ENCODE measurements at places on chromosomes 3 and 15.

DNA sequence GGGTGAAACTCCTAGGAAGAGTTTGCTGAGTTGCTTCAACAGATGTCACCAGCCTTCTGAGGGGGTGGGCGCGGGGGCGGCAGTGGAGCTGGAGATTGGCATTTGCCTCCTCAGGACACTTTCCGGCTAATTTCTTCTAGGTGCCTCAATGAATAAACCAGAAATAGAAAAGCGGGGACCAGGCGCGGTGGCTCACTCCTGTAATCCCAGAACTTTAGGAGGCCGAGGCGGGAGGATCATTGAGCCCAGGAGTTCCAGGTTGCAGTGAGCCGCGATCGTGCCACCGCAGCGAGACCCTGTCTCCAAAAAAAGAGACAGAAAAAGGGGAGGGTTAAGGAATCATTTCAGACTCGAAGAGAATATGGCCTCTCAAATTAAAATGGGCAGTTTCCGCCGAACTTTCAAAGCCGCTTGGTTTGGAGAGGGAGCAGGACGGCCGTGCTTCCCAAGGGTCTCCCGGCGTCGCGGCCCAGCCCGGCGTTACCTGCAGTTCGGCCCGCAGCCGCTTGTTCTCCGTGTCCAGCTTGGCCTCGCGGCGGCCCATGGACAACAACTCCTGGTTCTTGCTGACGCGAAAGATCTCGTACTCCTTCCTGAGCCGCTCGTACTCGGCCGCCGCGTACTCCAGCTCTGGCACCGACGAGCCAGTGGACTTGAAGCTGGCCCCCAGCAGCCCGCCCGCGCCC, 587 bp downstream of the NPHP3 start:
- DNase-seq, result no peak

DNA sequence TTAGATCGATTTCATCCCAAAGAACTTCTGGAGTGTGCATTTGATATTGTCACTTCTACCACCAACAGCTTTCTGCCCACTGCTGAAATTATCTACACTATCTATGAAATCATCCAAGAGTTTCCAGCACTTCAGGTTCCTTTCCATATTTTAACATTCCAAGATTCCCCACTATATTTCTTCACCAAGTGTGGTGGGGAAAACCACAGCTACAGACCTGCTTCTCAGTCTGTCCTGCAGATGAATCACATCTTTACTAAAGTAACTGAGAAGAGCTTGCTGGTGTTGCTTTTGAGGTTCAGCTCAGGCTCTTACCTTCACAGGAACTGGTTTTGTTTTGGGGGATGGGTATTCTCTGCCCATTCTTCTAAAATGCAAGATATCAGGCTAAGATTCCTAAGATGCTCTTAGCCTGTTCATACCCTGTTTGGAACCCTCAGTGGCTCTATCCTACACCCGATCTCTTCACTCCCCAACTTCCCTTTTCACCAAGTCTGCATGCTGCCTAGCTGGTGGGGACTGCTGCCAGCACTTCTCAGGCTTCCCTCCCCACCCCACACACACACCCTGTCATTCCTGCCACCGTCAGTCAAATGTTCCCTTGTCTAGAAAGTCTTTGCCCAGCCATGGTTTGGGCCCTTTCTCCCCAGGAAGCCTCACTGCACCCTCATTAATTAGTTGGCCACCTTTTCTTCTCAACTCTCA, 30.8 kb downstream of the SRP14 start:
- no peak for DNase-seq

DNA sequence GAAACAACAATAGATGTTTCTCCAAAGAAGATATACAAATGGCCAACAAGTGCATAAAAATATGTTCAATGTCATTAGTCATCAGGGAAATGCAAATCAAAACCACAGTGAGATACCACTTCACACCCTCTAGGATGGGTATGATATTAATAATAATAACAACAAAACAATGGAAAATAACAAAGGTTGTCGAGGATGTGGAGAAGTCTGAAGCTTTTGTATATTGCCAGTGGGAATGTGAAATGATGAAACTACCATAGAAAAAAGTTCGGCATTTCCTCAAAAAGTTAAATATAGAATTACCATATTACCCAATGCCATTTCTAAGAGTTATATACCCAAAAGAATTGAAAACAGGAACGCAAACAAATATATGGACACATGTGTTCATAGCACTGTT, 10.8 kb downstream of the BHLHE40 start:
- no peak for DNase-seq

DNA sequence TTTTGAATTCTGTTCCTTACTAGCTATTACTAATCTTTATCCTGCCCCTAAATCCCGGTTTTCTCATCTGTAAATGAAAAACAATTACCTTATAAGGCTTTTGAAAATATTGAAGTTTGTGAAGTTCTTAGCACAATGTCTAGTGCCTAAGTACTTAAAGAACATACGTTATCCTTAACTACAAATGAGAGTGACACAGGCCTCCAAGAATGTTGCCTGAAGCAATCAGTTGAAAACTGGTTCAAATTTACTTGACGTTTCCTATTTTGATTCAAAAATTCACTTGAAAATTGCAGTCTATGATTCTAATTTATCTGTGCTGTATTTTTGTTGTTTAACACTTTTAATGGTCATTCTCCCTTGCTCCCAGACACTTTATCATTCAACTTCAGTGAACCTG, 3.2 kb downstream of the SENP7 start:
- DNase-seq, result no peak

GRCh38 chr3:71438071-71438685, 145.3 kb downstream of the FOXP1 start:
- DNase-seq, result no peak

DNA sequence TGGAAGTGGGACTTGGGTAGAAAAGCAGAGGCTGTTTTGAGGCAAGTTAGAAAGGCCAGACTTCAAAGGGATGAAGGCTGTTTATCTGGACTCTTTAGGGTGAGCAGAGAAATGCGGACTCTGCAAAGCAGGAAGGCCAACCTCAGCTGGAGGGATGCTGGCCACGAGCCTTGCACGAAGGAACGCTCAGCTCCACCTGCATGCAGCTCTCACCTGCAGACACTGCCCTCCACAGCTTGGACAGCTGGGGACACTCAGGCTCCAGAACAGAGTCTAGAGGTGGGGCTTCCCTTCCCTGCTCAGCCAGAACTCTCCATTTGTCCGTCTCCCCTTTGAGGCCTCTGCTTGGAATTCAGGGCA, 229.7 kb downstream of the ADAMTS17 start:
- DNase-seq, result no peak

GRCh38 chr3:9678493-9678892, 25.1 kb upstream of the CPNE9 start:
- no peak for DNase-seq

All from GM13976 (cell line).